Central memory CD4-positive, alpha-beta T cell (primary cell): ENCODE measurements at places on chromosomes 13 and 19.

- peak; percentile 83 for DNase-seq
Measured at GRCh38 chr13:79451500-79451962, 29.4 kb upstream of the NDFIP2 start.

- DNase-seq, result no peak
Measured at GRCh38 chr13:78638216-78638615, 20.7 kb downstream of the OBI1 start.

GRCh38 chr13:28582225-28582891, 76.6 kb upstream of the POMP start:
- no peak for DNase-seq

- peak; percentile 62 for DNase-seq
Measured at GRCh38 chr19:15464394-15465385, at the start of gene RASAL3. Gene RASAL3 (minus strand): TSS chr19:15464544. CDS start chr19:15464358, 186 bp downstream.

- no peak for DNase-seq
Measured at GRCh38 chr13:27605610-27606200, 14.6 kb downstream of the LNX2 start.

- DNase-seq, result no peak
Measured at GRCh38 chr19:17266589-17266974, 661 bp upstream of the BABAM1 start.

DNA sequence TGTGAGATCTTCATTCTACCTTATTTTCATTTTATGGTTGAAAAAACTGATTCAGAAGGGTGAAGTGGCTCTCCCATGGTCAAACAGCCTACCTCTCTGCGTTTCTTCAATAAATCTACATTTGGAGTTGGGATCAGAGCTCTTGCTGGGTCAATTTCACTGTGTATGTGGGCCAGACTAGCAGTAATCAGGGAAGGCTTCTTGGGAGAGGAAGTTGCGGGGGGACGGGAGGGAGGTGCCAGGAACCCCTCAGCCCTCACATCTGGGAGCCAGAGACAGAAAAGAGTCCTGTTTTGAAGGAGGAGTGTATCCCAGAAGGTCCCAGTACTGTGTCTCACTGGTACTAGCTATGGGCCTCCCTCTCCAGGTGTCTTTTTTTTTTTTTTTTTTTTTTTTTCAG, 934 bp downstream of the KXD1 start:
- no peak for DNase-seq
